Mesendoderm (in vitro differentiated cells): ENCODE measurements at places on chromosomes 7 and 10.

DNA sequence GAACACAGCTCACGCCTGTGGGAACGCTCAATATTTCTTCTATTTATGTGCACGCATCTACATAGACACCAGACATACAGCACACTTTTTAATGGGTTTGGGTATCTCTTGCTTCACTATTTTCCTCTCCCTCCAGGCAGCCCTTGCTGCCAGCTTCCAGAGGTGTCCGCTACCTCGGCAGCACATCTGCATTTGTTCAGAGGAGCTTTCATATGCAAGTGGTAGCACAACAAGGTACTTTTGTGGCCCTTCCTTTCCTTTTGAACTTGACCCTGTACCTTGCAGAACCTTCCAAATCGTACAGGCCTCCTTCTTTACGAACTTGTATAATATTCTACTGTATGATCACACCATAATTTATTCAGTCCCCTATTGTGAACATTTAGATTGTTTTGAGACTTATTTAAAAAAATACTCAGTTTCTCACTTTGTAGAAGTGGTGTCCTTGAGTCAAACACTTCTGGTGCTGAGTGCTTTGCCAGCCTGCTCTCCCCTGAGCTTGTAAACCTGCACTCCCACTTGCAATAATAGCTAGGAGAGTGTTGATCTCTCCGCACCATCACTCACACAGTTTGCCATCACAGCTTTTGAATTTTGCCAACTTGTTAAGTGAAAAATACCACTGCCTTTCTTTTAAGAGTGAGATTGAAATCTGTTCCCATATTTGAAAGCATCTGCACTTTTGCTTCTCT lies 106.0 kb upstream of the ZNF32 start:
- no peak for DNase-seq

DNA sequence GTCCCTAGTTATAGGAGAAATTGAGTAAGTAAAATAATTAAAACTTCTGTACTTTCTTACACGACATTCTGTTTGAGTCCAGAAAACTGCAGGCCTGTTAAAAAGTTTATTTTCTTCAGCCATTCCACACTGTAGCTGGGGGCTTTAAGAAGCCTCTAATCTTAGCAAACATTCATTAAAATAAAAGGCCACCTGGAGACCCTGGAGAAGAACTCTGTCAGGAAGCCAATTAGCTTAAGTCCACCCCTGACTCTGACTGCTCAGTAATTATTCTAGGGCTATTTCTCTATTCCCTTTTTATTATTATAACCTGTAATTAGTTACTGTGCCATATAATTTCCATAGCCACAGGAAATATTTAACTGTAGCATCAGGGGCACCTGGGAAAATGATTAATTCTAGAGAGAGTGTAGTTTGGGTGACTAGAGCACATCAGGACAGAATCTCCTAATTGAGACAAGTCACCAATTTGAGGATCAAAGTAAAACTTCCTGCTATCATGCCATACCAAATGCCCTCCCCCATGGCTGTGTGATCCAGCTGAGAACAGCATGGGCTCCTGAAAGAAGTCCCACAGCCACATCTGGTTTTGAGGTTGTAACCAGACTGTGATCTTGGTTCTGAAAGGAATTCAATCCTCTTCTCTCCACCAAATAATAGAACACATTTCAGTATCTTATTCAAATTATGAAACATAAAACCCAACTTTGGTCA lies 1302.3 kb downstream of the XPNPEP1 start:
- DNase-seq: no peak

GRCh38 chr7:78315119-78315518 lies 516.5 kb downstream of the PHTF2 start:
- DNase-seq: no peak

GRCh38 chr7:43625980-43626379 lies 43.1 kb downstream of the STK17A start:
- DNase-seq: no peak

GRCh38 chr7:138328215-138328614 lies 131.8 kb upstream of the TRIM24 start:
- peak; percentile 80 for DNase-seq

DNA sequence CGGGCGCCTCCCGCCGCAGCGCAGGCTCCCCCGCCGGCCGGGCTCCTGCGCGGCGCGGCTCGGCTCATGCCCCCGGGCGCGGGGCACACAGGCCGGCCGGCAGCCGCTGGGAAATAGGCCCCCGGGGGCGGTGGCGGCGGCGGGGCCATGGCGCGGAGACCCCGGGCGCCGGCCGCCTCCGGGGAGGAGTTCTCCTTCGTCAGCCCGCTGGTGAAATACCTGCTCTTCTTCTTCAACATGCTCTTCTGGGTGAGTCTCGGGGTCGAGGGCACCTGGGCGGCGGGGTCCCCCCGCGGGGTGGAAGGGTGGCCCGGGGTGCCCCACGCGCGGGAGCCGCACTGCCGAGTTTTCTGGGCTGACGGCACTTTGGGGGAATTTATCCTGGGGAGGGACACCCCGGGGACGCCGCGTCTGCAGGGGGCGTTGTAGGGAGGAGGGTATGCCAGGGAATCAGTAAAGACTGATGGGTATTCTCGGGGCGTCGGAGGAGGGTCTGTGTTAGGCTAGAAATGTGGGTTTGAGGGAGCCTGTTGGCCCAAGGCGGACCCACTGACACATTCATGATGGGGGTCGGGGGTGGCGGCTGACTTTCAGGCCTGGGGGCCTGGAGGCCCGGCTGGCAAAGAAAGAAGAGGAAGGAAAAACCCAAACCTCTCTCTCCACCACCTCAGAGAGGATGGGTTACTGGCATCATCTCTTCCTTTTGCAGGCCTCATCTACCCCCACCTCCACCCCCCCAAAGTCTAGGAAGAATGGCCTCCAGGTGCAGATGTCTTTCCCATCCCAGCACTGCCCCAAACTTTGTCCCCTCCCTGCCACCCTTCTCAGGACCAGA lies 544 bp downstream of the TSPAN33 start:
- no peak for DNase-seq

GRCh38 chr10:124469956-124470484 lies 8.4 kb downstream of the LHPP start:
- no peak for DNase-seq

GRCh38 chr10:10045765-10046028 lies 972.0 kb upstream of the CELF2 start:
- no peak for DNase-seq

DNA sequence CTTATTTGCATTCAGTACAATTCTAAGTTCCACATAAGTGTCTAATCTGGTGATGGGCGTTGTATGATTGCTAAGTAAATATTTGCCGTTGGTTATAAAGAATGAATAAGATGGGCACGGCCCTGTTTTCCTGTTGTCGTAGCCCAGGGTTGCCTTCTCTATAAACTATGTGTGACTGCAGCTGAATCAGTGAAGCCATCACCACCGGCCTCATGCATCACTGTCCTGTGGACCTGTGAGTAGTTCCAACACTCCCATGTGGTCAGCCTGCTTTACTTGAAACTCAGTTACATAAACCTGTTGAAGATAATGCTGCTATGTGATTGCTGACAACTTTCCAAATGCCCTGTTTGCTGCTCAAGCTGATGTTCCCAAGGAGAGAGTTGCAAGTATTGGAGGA lies 21.6 kb upstream of the KLF6 start:
- peak; percentile 48 for DNase-seq

DNA sequence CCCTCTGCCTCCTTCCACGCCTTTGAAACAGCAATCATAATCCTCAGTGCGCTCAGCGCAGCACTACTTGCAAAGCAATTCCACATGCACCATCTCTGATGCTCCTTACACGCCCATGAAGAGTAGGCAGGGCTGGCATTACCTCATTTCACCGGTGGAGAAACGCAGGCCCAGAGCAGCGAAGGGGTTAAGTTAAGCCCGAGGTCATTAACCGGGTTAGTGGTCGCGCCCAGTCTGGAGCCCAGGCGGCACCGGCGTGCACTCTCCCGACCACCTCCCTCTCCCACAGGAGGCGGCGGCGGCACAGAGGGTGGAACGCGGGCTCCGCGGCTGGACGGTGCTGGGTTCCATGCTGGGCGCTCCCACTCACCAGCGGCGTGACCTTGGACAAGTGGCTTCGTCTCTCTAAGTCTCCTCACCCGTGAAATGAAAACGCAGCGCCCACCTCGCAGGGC lies 515 bp downstream of the FASTK start:
- DNase-seq: peak; percentile 48

- no peak for DNase-seq
Observed at GRCh38 chr7:24877790-24878311, 102.1 kb downstream of the OSBPL3 start.

DNA sequence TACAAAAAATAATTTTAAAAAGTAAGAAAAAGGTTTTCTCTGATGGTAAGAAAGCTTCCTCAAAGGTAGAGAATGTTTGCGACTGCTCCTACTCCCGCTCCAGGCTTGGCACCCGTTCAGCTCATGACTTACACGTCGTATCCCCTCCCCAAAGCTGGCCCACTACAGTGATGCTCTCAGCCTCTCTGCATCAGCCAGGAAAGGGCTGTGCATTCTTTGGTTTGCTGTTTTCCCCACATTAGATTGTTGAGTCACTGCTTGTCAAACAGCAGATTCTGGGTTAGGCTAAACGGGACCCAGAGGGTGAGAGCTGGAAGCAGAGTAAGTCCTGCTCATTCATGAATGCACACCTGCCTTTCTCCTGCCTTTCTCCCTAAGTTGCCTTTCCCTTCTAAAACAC lies 54.7 kb upstream of the NMT2 start:
- no peak for DNase-seq

GRCh38 chr7:95910341-95910740 lies 138.0 kb downstream of the DYNC1I1 start:
- DNase-seq: no peak

- no peak for DNase-seq
Observed at GRCh38 chr7:36597090-36597773, 127.1 kb downstream of the AOAH start.

- no peak for DNase-seq
Observed at GRCh38 chr10:113294868-113295267, 258.0 kb upstream of the HABP2 start.

GRCh38 chr10:23543691-23544380 lies 105.0 kb downstream of the OTUD1 start:
- DNase-seq: peak; percentile 57

DNA sequence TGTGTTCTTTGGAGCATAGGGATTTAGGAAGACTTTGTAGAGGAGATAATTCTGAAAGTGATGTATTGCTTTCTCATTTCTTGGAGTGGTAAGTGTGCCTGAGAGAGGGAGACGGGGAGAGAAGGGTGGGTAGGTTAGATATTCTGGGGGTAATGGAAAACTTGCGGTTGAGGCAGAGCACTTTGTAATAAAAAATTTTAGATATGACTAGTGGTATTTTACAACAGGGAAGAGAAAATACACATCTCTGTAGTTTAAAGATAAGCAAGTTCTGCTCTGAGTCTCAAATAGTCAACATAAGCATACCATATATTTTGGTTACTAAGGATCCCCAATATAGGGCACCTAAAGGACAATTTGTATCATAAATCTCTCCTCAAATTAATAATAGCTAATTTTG lies 6.6 kb downstream of the VPS50 start:
- DNase-seq: no peak

- DNase-seq: no peak
Observed at GRCh38 chr7:110179037-110179436, 911.9 kb upstream of the LRRN3 start.

- no peak for DNase-seq
Observed at GRCh38 chr10:129621693-129622092, 154.7 kb downstream of the MGMT start.

GRCh38 chr7:112584290-112584689 lies 103.5 kb downstream of the LSMEM1 start:
- no peak for DNase-seq

GRCh38 chr7:70553364-70553763 lies 578.6 kb upstream of the GALNT17 start:
- DNase-seq: no peak

- DNase-seq: no peak
Observed at GRCh38 chr10:35726846-35727245, 84.8 kb upstream of the FZD8 start.

GRCh38 chr10:95425592-95426465 lies 135.0 kb upstream of the PDLIM1 start:
- DNase-seq: peak; percentile 65

DNA sequence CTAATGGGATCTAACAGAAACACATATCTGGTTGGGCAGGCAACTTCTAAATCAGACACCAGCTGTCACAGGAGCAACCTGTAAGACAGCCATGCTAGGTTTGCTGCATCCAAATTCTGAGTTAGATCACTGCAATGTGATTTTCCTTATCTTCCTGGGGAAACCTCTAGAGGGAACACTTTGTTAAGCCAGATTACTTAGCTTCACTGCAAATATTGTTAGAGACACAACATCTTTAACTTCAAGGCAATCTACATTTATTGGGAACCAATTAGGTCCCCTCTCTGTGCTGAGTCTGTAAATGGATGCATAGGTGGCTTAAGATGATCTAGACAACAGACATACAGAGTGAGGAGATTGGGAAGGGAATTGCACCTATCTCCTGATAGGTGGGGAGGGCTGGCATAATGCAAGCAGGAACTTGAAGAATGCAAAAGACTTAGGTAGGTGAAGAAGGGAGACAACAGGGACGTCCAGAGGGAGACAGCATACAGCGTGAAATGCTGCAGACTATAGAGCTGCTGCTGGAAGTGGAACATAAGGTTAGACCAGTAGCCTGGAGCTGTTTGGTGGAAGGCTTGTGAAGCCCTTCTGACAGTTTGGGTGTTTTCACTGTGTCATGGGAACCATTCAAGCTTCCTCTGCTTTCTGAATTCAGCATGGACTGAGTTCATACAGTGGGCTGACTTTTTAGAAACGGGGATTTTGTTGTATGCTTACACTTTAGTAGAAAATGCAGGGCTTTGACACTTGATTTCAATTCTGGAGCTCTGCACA lies 109.8 kb upstream of the ELMO1 start:
- DNase-seq: peak; percentile 47

DNA sequence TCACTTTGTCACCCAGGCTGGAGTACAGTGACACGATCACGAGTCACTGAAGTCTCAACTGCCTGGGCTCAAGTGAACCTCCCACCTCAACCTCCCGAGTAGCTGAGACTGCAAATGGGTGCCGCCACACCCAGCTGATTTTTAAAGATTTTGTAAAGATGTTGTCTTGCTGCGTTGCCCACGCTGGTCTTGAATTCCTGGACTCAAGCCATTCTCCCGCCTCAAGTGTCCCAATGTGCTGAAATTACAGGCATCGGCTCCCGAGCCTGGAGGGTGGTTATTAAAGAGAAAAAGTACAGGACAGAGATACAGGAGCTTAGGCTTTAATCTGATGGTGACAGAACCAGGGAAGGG lies 55.1 kb downstream of the KCTD7 start:
- DNase-seq: no peak

GRCh38 chr7:83738291-83738835 lies 89.4 kb upstream of the SEMA3E start:
- peak; percentile 45 for DNase-seq

GRCh38 chr7:12649348-12649747 lies 38.1 kb upstream of the ARL4A start:
- peak; percentile 10 for DNase-seq

- no peak for DNase-seq
Observed at GRCh38 chr7:78125884-78126283, 327.3 kb downstream of the PHTF2 start.

- DNase-seq: peak; percentile 49
Observed at GRCh38 chr7:132519936-132520335, 56.3 kb downstream of the PLXNA4 start.

- peak; percentile 22 for DNase-seq
Observed at GRCh38 chr7:94561841-94562514, 52.4 kb downstream of the CASD1 start.

GRCh38 chr10:119694608-119695007 lies 31.2 kb upstream of the INPP5F start:
- DNase-seq: no peak
